Body of pancreas (tissue), 4 donors: ENCODE measurements at places on chromosomes 4 and X. TPM values are rescaled to one million over a fixed set of nuclear protein-coding genes. Genes with fewer than 3 reads are reported as not detected.

- no peaks in the 10 kb centered on the region for H3K4me1 ChIP-seq
- H3K36me3 ChIP-seq = no peaks in the 10 kb centered on the region
- no peak for DNase-seq
- H3K27ac ChIP-seq = no peak overlapping the region
Measured at GRCh38 chr4:177450426-177451107, 8.3 kb upstream of the AGA start.

- DNase-seq = no peak
- H3K27ac ChIP-seq = no peak overlapping the region
- H3K4me3 ChIP-seq = no peak overlapping the region
- no peaks in the 10 kb centered on the region for H3K36me3 ChIP-seq
- H3K27me3 ChIP-seq = no peaks in the 10 kb centered on the region
Measured at GRCh38 chrX:13891377-13892140, 74.7 kb upstream of the GPM6B start.

- no peak overlapping the region for H3K4me3 ChIP-seq
- H3K36me3 ChIP-seq = no peaks in the 10 kb centered on the region
- no peaks in the 10 kb centered on the region for H3K4me1 ChIP-seq
- no peak overlapping the region for H3K27ac ChIP-seq
- no peaks in the 10 kb centered on the region for H3K27me3 ChIP-seq
- no peak for DNase-seq
Measured at GRCh38 chr4:173230062-173230461, 61.5 kb downstream of the GALNT7 start.

- no peaks in the 10 kb centered on the region for H3K36me3 ChIP-seq
- no peaks in the 10 kb centered on the region for H3K4me1 ChIP-seq
- H3K27me3 ChIP-seq = no peaks in the 10 kb centered on the region
Measured at GRCh38 chrX:106437407-106437806, 174.4 kb upstream of the RADX start.

GRCh38 chrX:73850124-73851013, 287.4 kb downstream of the CHIC1 start:
- H3K36me3 ChIP-seq = no peaks in the 10 kb centered on the region
- no peaks in the 10 kb centered on the region for H3K4me1 ChIP-seq
- peak overlapping the region; percentile 37 for H3K27ac ChIP-seq
- H3K27me3 ChIP-seq = no peaks in the 10 kb centered on the region

GRCh38 chr4:156560701-156561100, 410.9 kb downstream of the PDGFC start:
- DNase-seq = no peak
- H3K4me3 ChIP-seq = no peak overlapping the region
- H3K27ac ChIP-seq = no peak overlapping the region

GRCh38 chr4:113169368-113169767, 119.9 kb downstream of the ANK2 start:
- no peak for DNase-seq
- H3K36me3 ChIP-seq = no peaks in the 10 kb centered on the region
- H3K4me3 ChIP-seq = no peak overlapping the region
- H3K4me1 ChIP-seq = no peaks in the 10 kb centered on the region

- no peaks in the 10 kb centered on the region for H3K27me3 ChIP-seq
- H3K4me3 ChIP-seq = no peak overlapping the region
- no peak overlapping the region for H3K27ac ChIP-seq
Measured at GRCh38 chr4:95362906-95363558, 185.7 kb downstream of the UNC5C start.

DNA sequence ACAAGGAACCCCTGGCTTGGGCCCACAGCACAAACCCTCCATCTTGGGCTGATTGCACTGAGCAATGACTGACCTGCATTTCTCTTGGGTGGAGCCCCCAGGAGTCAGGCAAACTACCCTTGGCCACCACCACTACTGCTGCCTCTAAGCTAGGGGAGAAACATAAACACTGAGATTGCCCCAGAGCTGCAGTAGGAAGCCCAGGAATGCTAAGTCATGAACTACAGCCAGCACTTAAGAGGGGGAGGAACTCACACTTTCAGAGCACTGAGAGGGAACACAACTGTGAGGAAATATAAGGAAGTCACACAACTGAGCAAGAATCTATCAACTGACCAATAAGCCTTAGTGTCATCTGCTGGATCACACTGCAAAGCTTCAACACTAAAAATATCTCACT, 111.6 kb upstream of the PPP3CA start:
- no peaks in the 10 kb centered on the region for H3K36me3 ChIP-seq
- H3K27me3 ChIP-seq = no peaks in the 10 kb centered on the region
- no peaks in the 10 kb centered on the region for H3K4me1 ChIP-seq

DNA sequence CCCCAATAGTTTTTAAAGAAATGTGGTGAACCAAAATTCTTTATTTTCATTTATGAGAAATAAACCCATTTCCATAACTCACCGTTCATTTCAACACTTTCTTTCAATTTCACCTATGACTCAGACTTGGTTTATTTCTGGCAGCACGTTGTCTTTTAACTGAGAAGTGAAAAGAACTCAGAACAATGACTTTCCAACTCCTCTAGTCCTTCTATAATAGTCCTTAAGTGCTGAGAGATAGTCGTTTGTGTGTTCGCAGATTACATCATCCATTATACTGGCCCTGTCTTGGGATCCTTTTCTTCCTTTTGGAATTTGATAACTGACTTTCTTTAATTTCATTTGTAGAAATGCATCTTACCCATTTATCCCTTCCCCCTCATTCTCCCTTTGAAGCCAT, 113.6 kb downstream of the GLUD2 start:
- H3K27ac ChIP-seq = no peak overlapping the region
- H3K4me1 ChIP-seq = no peaks in the 10 kb centered on the region
- H3K27me3 ChIP-seq = no peaks in the 10 kb centered on the region
- H3K4me3 ChIP-seq = no peak overlapping the region

- no peaks in the 10 kb centered on the region for H3K27me3 ChIP-seq
- H3K27ac ChIP-seq = no peak overlapping the region
- H3K36me3 ChIP-seq = no peaks in the 10 kb centered on the region
- H3K4me1 ChIP-seq = peaks cover 10% of the 10 kb centered on the region
- H3K4me3 ChIP-seq = no peak overlapping the region
Measured at GRCh38 chrX:8728932-8729535, 2.9 kb downstream of the ANOS1 start.

- no peaks in the 10 kb centered on the region for H3K36me3 ChIP-seq
- H3K27ac ChIP-seq = peak overlapping the region; percentile 80
- no peak overlapping the region for H3K4me3 ChIP-seq
- no peaks in the 10 kb centered on the region for H3K27me3 ChIP-seq
- DNase-seq = no peak
Measured at GRCh38 chr4:40722576-40723161, 27.1 kb upstream of the NSUN7 start.

- peaks cover 22% of the 10 kb centered on the region for H3K4me1 ChIP-seq
- H3K27ac ChIP-seq = no peak overlapping the region
- H3K36me3 ChIP-seq = no peaks in the 10 kb centered on the region
- no peaks in the 10 kb centered on the region for H3K27me3 ChIP-seq
Measured at GRCh38 chr4:4383085-4383484, 3.8 kb upstream of the NSG1 start.

DNA sequence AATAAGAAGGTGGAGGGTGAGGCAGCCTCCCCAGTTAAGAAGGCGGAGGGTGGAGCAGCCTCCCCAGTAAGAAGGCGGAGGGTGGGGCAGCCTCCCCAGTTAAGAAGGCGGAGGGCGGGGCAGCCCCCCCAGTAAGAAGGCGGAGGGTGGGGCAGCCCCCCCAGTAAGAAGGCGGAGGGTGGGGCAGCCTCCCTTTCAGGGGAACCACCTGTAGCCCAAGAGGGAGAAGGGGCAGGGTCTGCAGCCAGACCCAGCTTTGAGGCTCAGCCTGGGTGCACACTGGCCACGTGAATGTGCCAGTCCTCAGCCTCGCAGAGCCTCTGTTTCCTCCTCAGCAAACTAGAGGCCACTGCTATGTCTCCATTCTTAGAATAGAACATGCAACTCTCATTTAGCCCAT, 52.6 kb downstream of the HMX1 start:
- H3K27ac ChIP-seq = no peak overlapping the region
- H3K4me1 ChIP-seq = no peaks in the 10 kb centered on the region
- no peak for DNase-seq
- no peaks in the 10 kb centered on the region for H3K27me3 ChIP-seq
- no peaks in the 10 kb centered on the region for H3K36me3 ChIP-seq
- H3K4me3 ChIP-seq = no peak overlapping the region

GRCh38 chrX:38754102-38754790, 47.0 kb upstream of the MID1IP1 start:
- no peaks in the 10 kb centered on the region for H3K36me3 ChIP-seq
- no peak overlapping the region for H3K27ac ChIP-seq
- no peaks in the 10 kb centered on the region for H3K27me3 ChIP-seq
- no peak overlapping the region for H3K4me3 ChIP-seq
- peaks cover 5% of the 10 kb centered on the region for H3K4me1 ChIP-seq

- no peak for DNase-seq
- H3K27ac ChIP-seq = no peak overlapping the region
- H3K4me3 ChIP-seq = no peak overlapping the region
- no peaks in the 10 kb centered on the region for H3K36me3 ChIP-seq
- H3K27me3 ChIP-seq = no peaks in the 10 kb centered on the region
- H3K4me1 ChIP-seq = peaks cover 23% of the 10 kb centered on the region
Measured at GRCh38 chrX:150844016-150844415, 54.5 kb downstream of the CD99L2 start.

- no peaks in the 10 kb centered on the region for H3K27me3 ChIP-seq
- H3K4me3 ChIP-seq = no peak overlapping the region
- no peak overlapping the region for H3K27ac ChIP-seq
Measured at GRCh38 chrX:19673375-19674040, 158.2 kb upstream of the MAP3K15 start.

GRCh38 chrX:153750127-153750774, 13.8 kb upstream of the PLXNB3 start:
- H3K27me3 ChIP-seq = no peaks in the 10 kb centered on the region
- H3K36me3 ChIP-seq = no peaks in the 10 kb centered on the region

DNA sequence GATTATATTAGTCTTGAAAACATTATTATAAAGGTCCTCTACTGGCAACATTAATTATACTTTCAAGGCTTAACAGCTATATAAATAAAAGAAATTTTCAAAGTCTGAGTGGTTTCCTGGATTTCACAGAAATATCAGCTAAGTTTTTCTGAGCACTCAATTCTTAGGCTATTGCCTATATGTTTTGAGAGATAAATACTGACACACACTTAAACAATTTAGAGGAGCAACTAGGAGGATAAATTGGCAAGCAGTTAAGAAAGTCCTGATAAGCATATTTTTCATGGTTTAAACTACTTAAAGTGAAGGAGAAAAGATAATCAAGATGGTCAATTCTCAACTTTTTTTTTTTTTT, 2.7 kb upstream of the MGARP start:
- no peak for DNase-seq
- no peaks in the 10 kb centered on the region for H3K36me3 ChIP-seq
- H3K27me3 ChIP-seq = peaks cover 12% of the 10 kb centered on the region
- no peak overlapping the region for H3K27ac ChIP-seq
- H3K4me1 ChIP-seq = peaks cover 12% of the 10 kb centered on the region
- no peak overlapping the region for H3K4me3 ChIP-seq

- no peak within 1 kb of the TSS for H3K27ac ChIP-seq
- peak; percentile 88 for DNase-seq
- H3K4me3 ChIP-seq = no peak within 1 kb of the TSS
- H3K4me1 ChIP-seq = peaks cover 24% of the 10 kb centered on the region
Measured at GRCh38 chr4:6200011-6200921, at the start of gene JAKMIP1. Gene JAKMIP1, minus strand, starts transcription at chr4:6200549. Its CDS starts 87,699 bp downstream, at chr4:6112850.

GRCh38 chr4:41613386-41613785, 75.4 kb downstream of the LIMCH1 start:
- no peaks in the 10 kb centered on the region for H3K36me3 ChIP-seq
- H3K4me3 ChIP-seq = no peak overlapping the region
- DNase-seq = no peak
- H3K27me3 ChIP-seq = no peaks in the 10 kb centered on the region

DNA sequence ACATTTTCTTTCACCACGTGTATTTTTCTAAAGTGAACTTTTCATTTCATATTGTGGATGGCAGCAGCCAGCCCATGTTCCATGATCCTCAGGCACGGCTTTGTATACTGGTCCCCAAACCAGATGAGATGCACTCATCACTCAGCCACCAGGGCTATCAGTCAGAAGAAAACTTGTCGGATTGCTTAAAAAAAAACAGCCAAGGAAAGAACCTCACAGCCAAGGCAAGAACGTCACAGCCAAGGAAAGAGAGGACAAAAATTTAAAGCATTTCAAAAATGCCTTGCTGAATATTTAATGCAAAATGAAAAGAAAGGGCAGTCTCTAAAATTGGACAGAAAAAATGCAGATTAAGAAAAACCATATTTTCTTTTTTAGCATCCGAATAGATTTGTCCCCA, 333.3 kb downstream of the PDGFC start:
- no peaks in the 10 kb centered on the region for H3K27me3 ChIP-seq
- no peak overlapping the region for H3K4me3 ChIP-seq
- no peaks in the 10 kb centered on the region for H3K36me3 ChIP-seq
- DNase-seq = no peak
- H3K27ac ChIP-seq = no peak overlapping the region
- no peaks in the 10 kb centered on the region for H3K4me1 ChIP-seq

DNA sequence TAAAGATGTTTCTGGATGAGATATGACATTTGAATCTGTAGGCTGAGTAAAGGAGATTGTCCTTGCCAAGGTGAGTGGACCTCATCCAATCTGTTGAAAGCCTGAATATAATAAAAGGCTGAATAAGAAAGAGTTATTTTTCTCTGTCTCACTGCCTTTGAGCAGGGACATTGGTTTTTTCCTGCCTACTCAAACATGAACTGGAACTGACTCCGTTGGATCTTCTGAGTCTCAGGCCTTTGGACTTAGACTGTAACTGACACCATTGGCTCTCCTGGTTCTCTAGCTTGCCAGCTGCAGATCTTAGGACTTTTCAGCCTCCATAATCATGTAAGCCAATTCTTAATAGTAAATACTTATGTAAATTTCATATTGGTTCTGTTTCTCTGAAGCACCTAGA, 43.5 kb downstream of the PPEF2 start:
- H3K36me3 ChIP-seq = no peaks in the 10 kb centered on the region
- no peaks in the 10 kb centered on the region for H3K4me1 ChIP-seq
- H3K27ac ChIP-seq = no peak overlapping the region
- DNase-seq = no peak
- H3K27me3 ChIP-seq = no peaks in the 10 kb centered on the region
- no peak overlapping the region for H3K4me3 ChIP-seq

DNA sequence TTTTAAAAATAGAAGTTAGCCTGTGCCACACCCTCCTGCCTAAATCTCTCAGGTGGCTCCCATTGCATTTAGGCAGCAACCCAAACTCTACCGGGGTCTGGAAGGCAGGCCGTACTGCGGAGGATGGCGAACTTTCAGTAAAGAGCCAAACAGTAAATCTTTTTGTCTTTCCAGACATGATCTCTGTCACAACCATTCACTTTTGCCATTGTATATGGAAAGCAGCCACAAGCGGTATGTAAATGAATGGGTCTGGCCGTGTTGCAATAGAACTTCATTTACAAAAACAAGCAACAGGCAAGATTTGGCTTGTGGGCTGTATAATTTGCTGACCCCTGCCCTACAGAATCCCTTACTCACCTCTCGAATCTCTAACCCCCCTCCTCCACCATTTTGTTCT, 3.3 kb downstream of the RADX start:
- no peak overlapping the region for H3K4me3 ChIP-seq
- no peak overlapping the region for H3K27ac ChIP-seq
- H3K27me3 ChIP-seq = no peaks in the 10 kb centered on the region

GRCh38 chrX:153981771-153982533, 9.4 kb downstream of the TMEM187 start:
- DNase-seq = peak; percentile 61
- no peaks in the 10 kb centered on the region for H3K36me3 ChIP-seq
- H3K4me1 ChIP-seq = peaks cover 35% of the 10 kb centered on the region
- no peak overlapping the region for H3K4me3 ChIP-seq
- H3K27me3 ChIP-seq = no peaks in the 10 kb centered on the region

The CNKSR2 gene
- total RNA-seq = 9.9 TPM

The CXCR3 gene
- total RNA-seq = 0.78 TPM

The TMEM271 gene
- total RNA-seq = not detected

The DCAF12L1 gene
- not detected for total RNA-seq

The LRIT3 gene
- total RNA-seq = not detected

The BBS7 gene
- total RNA-seq = 3.6 TPM

The CPE gene
- total RNA-seq = 71.6 TPM

The VCX gene
- total RNA-seq = not detected

The CLGN gene
- 1.3 TPM for total RNA-seq

The TXLNG gene
- total RNA-seq = 10.9 TPM
